ENCODE measurements at places on chromosomes 7 and 10.

- DNase-seq, result no peak
Observed at GRCh38 chr10:115033898-115034297, 59.3 kb upstream of the ATRNL1 start.

GRCh38 chr10:19461588-19461987 lies 354.6 kb upstream of the PLXDC2 start:
- no peak for DNase-seq

DNA sequence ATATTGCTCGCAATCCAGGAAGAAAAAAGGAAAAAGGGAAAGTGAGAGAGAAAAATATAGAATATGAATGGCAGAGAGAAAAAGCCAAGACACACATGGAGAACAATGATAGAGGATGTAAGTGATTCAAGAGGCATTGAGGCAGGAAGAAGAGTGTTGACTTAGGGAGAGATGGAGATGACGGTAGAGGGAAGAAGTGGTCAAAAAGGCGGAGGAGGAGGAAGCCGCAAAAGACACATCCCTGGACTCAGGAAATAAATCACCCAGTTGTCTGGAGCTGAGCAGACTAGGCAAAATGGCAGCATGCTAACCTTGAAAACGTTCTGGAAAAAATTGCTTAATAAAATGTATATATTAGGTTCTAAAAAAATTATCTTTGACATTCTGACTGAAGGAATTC lies 17.7 kb upstream of the GPR37 start:
- no peak for DNase-seq

GRCh38 chr10:47252093-47252780 lies 47.8 kb upstream of the GDF10 start:
- no peak for DNase-seq

DNA sequence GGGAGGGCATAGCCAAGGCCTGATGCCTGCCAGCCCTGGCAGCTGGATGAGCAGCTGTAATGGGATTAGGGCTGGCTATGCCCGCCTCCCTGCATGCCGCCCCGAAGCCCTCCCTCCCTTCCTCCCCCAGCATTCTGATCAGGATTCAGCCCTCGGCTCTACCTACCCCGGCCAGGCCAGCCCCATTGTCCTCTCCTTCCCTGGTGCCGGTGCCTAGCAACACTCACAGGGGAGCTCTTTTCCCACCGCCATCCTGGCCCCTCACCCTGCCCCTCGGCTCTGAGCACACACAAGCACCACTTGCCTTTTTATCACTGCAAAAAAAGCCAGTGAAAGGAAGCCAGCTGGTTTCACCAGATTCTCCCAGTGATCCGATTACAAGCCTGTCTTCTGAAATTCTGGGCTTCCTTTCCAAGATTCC lies 9.0 kb upstream of the ADCYAP1R1 start:
- no peak for DNase-seq

DNA sequence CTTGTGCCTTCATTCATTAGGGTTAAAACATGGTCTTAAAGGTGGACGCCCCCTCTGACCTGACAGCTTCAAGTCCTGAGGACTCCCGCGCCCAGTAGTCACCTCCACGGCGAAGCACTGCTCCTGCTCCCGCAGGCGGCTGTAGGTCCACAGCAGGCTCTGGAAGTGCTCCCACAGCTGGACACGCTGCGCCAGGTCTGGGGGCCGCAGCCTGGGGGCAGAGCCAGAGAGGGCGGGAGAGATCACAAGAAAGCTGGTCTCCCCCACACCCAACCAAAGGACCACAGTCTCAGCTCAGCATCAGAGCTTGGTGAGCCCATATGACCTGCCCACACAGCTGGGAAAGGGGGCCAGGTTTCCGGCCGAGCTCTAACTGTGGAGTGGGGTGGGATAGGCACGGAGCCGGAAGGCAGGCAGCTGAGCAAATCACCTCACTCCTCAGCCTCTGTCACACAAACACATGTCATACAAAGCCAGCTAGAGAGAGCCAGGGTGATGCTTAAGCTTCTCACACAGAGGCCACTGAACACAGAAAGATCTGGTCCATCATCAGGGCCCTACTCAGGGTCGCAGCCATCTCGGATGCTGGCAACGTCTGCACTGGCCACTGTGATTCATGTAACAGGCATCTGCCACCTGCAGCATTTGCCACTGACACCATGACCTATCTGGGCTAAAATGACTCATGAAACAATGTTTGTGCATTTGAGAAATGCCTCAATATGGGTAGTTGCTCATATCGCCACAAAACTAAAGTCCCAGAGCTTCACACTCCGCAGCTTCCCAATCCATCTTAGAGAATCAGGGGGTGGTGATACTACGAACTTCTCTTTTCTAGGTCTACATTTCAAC lies 12.6 kb downstream of the HPS1 start:
- no peak for DNase-seq

- no peak for DNase-seq
Observed at GRCh38 chr10:81696609-81697388, 178.2 kb upstream of the NRG3 start.

GRCh38 chr7:107077699-107078516 lies 33.4 kb downstream of the PRKAR2B start:
- no peak for DNase-seq

DNA sequence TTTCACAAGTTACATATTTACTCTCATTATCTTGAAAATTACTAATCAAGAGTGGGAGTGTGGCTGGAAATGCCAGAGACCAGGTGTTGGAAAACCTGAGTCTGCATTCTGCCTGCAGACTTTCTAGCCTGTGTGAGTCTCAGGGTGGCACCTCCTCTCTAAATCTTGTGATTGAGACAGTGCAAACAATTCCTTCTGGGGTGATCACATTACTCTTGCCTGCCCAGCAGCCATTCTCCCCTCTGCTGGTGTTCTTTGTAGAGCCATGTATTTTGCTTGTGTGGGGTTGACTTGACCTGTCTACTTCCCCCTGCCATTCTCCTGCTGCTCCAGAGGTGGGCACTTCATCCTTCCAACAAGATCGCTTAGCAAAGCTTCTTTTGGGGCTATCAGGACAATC lies 101.1 kb downstream of the RAPGEF5 start:
- DNase-seq, result no peak

DNA sequence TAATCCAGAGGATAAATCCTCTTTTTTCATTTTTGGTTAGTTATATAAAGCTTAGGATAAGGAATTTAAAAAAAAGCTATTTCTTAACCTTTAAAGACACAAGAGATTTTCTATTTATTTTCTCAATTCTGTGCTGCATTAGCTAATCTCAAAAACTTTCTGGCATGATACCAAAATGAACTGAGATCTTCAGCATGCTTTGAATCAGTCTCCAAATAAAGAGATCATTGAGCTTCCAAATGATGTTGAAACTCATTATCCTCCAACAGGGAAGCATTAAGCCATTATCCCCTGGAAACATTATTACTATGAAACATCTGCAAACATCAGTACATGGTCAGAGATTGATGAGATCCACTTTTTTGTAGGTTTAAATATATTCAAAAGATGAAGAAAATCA lies 350.3 kb upstream of the TEX47 start:
- DNase-seq, result no peak

DNA sequence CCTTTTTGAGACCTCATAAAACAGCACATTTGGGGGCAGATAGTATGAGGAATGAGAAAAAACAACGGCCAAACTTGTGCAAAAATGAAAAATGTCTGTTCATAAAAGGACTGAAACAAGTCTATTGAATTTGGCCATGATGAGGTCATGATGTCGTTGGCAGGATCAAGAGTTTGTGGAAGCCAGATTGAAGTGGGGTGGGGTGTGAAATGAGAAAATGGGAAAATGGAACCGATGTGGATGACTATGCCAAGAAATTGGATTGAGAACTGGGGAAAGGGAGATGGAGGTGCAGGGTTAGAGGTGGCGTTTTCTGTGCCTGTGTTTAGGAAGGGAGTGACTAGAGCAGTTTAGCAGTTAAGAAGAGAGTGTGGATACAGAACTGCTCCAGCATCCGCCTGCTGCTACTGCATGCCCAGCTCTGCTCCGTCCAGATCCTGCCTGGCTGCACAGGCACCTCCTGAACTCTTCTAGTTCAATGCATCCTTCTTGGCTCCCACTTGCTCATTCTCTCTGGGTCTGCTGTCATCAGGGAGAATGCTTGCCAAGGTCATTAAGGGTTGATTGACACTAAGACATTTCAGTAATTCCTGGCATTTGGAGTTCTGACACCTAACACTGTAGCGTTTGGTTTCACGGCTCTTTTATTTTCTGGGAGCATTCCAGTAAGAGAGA lies 111.9 kb downstream of the GALNT17 start:
- DNase-seq, result peak; percentile 75

- peak; percentile 11 for DNase-seq
Observed at GRCh38 chr7:114081606-114082425, 163.0 kb upstream of the PPP1R3A start.

- no peak for DNase-seq
Observed at GRCh38 chr10:111646021-111646420, 537.5 kb downstream of the GPAM start.

GRCh38 chr7:102978284-102978683 lies 65.5 kb downstream of the LRRC17 start:
- no peak for DNase-seq

DNA sequence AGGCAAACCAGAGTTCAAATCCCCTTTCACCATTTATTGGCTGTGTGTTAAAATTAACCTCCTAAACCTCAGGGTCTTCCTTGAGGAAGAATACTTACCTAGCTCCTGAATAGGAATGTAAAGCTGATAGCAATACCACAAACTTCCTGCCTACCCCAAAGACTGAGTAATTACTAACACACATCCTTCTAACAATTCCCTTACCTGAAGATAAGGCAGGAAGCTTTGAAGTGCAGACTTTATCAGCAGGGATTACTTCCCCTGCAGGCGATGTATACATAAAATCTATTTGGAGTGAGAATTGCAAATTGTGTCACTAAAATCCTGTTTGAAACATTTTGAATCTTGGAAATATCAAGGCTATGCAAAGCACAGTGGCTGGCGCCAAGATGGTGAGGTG lies 21.2 kb downstream of the EVX1 start:
- no peak for DNase-seq

GRCh38 chr7:151137076-151137675 lies 30.3 kb downstream of the GBX1 start:
- DNase-seq, result no peak

- peak; percentile 65 for DNase-seq
Observed at GRCh38 chr10:43396061-43396927, 12.7 kb downstream of the HNRNPF start.

DNA sequence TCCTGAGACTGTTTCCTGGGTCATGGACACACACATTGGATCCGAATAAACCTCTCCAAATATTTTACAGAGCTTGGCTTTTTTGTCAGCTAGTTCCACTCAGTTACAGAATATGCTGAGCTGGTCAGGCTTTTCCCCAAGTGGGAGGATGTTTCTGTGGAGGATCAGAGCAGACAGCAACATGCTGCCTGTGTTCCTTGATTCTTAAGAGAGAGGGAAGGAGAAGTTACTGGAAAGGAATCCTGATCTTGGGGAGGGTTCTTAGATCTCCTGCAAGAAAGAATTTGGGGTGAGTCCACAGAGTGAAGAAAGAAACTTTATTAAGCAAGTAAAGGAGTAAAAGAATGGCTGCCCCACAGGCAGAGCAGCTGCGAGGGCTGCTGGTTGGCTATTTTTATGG lies 76.8 kb upstream of the RPA3 start:
- no peak for DNase-seq

GRCh38 chr7:6294839-6295238 lies 22.4 kb upstream of the CYTH3 start:
- no peak for DNase-seq

DNA sequence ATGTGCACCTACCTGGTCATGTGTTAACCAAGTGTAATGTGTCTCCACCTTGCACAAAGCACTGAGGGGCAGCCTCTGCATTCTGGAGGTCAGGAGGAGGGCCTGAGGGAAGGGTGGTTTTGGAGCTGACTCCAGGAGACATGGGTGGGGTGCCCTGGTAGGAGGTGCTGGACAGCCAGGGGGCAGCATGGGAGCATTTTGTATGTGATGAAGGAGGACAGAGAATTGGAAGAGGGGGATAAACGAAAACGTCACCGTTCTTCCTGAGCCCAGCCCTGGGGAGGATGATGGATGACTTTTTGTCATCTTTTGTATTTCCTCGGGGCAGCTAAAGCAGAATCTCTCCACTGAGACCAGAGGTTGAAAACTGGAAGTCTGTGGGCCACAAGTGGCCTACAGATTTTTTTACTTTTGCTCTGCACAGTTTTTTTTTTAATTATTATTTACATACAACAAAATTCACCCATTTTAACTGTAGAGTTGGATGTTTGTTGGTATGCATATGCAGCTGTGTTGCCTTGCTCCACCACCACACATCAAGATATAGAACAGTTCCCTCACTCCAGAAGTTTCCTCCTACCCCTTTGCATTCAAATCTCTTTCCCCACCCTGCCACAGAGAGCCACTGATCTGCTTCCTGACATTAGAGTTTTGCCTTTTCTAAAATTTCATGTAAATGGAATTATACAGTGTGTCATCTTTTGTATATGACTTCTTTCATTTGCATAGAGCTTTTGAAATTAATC lies 242.5 kb downstream of the VTI1A start:
- no peak for DNase-seq

- peak; percentile 58 for DNase-seq
Observed at GRCh38 chr7:148575640-148576411, 14.7 kb upstream of the C7orf33 start.

DNA sequence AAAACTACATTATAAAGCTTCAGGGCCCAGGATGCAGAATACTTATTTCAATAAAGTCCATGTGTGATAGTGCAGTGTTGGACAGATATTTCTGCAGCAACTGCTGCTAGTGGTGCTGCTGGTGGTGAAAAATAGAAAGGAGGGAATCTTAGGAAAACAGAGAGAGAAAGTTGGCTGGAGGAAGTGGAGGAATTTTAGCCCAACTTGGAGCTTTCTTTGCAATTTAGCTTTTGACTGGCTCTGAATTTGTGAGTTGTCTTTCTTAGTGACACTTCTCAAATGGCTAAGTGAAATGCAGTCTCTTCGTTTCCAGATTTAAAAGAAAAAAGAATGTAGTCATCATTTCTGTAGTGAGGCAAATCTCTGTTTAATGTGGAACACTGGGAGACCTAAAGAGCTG lies 45.4 kb downstream of the GPR158 start:
- DNase-seq, result no peak

GRCh38 chr10:123257904-123258456 lies 103.8 kb downstream of the BUB3 start:
- no peak for DNase-seq

DNA sequence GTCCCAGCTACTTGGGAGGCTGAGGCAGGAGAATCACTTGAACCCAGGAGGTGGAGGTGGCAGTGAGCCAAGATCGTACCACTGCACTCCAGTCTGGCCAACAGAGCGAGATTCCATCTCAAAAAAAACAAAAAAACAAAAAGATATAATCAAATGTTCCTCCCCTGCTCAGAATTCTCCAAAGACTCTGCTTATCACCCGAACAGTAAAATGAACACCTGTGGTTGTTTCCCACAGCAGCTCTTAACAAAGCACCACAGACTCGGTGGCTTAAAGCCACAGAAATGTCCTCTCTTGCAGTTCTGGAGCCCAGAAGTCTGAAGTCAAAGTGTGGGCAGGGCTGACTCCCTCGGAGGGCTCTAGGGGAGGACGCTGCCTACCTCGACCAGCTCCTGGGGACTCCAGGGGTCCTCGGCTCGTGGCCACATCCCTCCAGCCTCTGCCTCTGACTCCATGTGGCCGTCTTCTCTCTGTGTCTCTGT lies 4.1 kb upstream of the INTS1 start:
- DNase-seq, result no peak
